ENCODE measurements at places on chromosomes 16 and 17.
A peak's percentile ranks its signal among the peaks of the same experiment; 100 is the strongest.

DNA sequence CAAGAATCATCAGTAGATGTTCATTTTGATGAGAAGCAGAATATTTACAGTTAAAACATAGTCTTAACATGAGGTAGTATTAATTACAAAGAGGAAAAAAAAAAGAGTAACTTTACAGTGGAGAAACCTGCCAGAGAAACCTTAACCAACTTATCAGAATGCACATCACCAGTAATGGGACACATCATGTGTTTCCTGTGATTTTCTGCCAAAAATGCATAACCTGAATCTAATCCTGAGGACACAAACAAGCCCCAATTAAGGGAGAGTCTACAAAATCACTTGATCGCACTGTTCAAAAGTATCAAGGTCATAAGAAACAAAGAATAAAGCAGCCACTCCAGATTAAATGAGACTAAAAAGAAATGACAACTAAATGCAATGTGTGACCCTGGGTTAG lies 18.2 kb upstream of the QRICH2 start:
- no peak for DNase-seq

DNA sequence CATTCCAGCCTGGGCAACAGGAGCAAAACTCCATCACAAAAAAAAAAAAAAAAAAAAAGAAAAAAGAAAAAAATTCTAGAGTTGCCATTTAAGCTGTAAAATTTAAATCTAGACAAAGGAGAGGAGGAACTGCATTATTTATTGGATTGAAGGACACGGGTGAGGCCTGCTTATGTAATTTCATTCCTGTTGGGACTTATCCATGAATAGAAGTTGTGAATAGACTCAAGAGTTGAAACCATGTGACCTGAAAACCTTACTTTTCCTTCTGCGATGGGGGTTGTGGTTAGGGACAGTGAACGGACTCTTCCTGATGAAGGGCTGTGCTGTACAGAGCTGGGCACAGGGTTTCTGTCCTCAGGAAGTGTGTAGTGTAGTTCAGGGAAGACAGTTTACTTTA lies 22.5 kb downstream of the BANP start:
- no peak for DNase-seq

DNA sequence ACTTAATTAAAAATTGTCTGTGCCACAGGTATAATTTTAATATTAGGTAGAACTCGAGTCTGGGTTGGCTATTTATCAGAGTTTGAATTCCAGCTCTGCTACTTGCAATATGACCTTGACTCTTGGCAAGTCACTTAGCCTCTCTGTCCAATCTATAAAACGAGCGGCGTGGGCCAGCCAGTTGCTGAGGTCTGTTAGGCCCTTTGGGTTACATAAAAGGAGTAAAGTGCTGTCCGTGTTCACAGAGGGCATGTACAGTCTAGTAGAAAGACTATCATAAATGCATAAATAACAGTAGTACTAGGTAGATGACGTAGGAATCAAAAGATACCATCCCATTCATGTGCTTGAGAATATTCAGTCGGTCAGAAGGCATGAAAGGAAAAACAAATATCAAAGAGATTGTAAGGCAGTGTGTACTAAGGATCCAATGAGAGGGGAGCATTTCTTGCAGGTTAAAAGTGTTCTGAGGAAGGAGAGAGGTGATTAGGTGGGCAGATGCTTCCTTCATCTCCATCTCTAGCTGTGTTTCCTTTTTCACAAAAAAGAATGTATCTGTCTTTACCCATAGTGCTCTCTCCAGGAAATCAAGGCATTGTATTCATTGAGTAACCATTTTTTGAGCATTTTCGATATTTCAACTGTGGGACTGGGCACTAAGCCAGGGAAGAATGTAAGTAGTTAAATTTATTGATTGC lies 2.4 kb downstream of the TNRC6A start:
- no peak for DNase-seq

GRCh38 chr16:56669005-56669839 lies at the start of gene MT1H:
MT1H (plus strand) TSS chr16:56669814; CDS start chr16:56669885, 71 bp downstream.
- peak; percentile 25 for DNase-seq

DNA sequence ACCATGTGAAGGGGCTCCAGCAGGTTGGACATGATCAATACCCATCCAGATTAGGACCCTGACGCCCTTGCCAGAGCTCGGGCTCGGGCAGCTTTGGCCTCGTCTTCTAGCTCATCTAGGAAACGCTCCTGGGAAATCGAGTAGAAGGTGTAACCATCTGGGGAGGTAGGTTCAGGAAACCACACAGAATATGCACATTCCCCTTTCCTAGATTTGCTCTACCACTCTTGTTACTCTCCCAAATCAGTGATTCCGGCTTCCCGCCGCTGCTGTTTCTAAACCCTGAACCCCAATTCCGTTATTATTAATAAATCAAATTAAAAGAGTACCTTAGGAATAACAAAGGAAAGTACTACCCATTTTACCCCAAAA lies 507 bp downstream of the COA3 start:
- no peak for DNase-seq

DNA sequence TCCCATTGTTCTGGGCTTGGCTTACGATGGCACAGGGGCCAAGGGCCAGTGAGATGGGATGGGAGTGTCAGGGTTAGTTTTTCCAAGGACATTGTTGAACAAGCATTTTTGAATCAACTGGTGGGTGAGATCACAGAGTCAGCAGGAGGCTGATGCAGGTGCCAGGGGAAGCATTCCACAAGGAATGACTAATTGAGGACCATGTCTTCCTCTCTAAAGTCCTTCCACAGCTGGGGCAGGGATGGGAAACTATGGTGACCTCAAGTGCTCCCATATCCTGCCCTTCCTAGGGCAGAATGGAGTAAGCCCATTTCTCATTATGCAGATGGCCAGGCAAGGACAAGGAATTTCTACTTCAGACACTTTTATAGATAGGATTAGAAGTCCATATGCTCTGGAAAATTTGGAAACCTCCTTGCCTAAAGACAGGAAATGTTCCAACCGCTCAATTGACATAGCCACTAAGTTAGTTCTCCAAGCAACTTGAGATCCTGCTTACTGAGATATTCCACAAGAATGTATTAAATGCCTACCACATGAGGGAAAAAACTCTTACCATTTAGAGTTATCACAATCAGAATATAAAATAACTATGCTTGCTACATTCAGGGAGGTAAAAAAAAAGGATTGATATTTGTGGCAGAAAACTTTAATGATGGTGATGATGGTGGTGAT lies 21.2 kb upstream of the ENGASE start:
- no peak for DNase-seq

- DNase-seq, result peak; percentile 22
Measured at GRCh38 chr17:11644265-11645212, 46.3 kb downstream of the DNAH9 start.

GRCh38 chr16:57759541-57760356 lies 24.2 kb downstream of the KATNB1 start:
- DNase-seq, result no peak

DNA sequence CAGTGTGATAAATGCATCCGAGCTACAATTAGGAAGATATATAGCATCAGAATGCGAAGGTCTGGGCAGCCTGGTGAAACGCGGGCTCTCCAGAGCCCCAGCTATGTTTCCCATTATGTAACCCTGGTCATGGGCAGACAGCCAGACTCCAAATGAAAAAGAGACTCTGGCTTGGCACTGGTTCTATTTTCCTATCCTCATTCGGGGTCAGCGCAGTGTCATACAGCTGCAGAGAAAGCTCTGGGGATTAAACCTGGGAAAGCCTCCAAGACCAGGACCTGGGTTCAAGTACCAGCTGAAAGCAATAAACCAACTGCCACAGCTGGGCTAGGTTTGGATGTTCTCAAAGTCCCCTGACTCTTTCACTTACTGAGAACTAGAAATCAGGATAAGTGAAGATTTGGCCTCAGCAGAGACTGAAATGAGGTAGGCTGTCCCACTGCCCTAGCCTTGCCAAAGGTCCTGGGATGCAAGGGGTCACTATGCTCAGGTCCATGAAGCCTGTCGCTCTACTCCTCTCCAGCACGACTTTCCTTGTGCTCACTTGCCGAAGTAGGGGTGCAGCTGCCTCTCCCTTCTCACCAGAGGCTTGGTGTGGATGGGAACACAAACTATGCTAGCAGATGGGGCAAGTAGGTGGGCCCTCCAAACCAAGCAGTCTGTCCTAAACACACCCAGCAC lies 123.8 kb downstream of the SMG6 start:
- DNase-seq, result no peak

- DNase-seq, result no peak
Measured at GRCh38 chr17:74113952-74114351, 89.5 kb upstream of the RPL38 start.

GRCh38 chr17:80475910-80476876 lies at the start of gene NPTX1:
NPTX1 (minus strand) TSS chr17:80476607; CDS start chr17:80476446, 161 bp downstream.
- peak; percentile 38 for DNase-seq

- no peak for DNase-seq
Measured at GRCh38 chr16:25052530-25052929, 37.4 kb upstream of the ARHGAP17 start.

GRCh38 chr16:50298591-50299507 lies 32.5 kb downstream of the ADCY7 start:
- peak; percentile 8 for DNase-seq

GRCh38 chr17:76820561-76820960 lies 47.6 kb upstream of the MGAT5B start:
- DNase-seq, result no peak

- no peak for DNase-seq
Measured at GRCh38 chr17:60845012-60845411, 167.4 kb downstream of the BCAS3 start.

- DNase-seq, result no peak
Measured at GRCh38 chr17:869567-870525, 87.7 kb downstream of the MRM3 start.

GRCh38 chr16:28096983-28097899 lies 33.7 kb upstream of the GSG1L start:
- DNase-seq, result no peak

GRCh38 chr16:86118467-86119307 lies 219.7 kb downstream of the IRF8 start:
- DNase-seq, result no peak

DNA sequence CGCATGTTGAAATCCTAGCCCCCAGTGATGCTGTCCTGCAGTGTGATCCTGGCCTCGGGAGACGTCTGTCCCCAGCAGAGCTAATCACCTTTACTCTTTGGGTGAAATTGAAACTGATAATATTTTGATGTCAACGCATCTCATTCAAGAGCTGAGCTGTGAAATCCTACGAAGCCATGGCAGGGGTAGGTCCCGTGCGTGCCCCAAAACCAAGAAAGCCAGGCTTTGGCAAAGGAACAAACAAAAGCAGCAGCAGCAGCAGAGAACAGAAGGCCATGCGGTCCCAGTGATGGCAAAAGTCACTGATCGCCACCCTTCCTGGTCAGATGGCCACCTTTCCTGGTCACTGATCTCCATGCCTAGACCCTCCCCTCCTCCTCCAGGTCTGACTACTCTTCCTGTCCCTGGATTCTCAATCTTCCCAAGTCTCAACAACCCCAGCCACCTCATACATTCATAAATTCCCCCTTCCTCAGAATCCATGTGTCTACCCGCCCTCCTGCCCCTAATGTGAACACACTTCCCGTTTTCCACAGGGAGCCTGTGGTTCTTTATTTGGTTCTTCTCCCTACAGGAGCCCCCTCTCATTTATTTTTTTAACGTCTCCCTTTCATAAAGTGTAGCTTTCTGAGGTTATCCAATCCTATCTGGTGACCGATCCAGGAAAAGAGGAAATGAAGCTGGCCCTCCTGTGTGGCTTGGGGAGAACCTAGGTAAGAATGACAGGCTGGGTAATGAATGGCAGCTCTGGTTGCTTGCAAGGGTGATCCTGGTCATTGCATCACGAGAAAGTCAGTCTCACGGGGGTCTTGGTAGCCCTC lies 50.3 kb downstream of the CPPED1 start:
- no peak for DNase-seq

- no peak for DNase-seq
Measured at GRCh38 chr17:63483038-63483437, 6.2 kb downstream of the ACE start.

DNA sequence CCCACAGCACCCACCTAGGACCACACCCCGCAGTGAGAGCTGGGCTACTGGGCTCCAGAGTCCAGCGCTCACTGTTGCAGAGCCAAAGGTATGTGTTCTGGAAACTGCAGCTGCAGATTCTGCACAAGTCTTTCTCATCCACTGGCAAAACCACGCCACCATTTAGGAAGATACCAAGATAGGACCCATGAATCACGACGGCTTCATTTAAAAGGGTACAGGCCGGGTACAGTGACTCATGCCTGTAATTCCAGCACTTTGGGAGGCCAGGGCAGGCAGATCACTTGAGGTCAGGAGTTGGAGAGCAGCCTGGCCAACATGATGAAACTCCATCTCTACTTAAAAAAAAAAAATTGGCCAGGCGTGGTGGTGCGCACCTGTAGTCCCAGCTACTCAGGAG lies 18.8 kb downstream of the FOXF1 start:
- no peak for DNase-seq

DNA sequence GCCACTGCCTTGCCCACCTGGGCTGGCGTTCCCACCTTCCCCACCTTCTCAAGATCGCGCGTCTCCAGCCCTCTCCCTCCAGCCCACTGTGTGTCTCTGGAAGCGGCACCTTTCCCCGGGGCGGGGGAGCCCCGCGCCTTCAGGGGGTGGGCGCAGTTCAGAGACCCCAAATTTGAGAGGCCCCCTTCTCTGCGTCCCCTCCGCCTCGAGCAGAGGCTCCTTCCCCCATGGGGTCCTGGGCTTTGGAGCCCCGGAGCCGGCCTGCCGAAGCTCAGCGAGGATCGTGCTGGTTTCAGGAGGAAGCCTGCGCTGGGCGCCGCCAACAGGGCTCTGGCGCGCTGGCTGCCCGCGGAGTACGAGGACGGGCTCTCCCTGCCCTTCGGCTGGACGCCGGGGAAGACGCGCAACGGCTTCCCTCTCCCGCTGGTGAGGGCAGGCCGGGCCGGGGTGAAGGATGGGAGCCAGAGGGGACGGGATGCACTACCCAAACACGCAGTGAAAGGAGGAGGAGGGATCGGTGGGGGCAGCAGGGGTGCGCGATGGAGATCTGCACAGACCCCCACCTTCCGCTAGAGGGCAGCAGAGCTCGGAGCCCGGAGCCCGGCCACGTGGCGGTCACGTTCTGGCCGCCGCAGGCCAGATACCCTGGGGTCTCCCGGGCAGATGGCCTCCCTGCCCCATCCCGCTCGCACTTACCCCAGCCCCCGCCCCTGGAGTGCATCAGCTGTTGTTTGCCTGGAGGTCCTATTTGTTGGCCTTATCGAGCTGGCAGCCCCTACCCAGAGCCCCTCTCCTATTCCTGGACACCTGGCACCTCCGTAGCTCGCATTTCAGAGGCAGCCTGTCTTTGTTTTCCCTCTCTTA lies 11.1 kb downstream of the LPO start:
- peak; percentile 80 for DNase-seq

GRCh38 chr16:14365200-14365851 lies 264.7 kb downstream of the PARN start:
- no peak for DNase-seq

- no peak for DNase-seq
Measured at GRCh38 chr17:41667280-41668041, 21.2 kb upstream of the EIF1 start.

GRCh38 chr16:86287664-86288201 lies 222.6 kb upstream of the FOXF1 start:
- no peak for DNase-seq
